ENCODE measurements at places on chromosomes 3 and 15.

GRCh38 chr3:197858133-197858532 is 67.1 kb downstream of the LRCH3 start:
- no peak for DNase-seq

GRCh38 chr15:41897363-41897799 is 3.5 kb upstream of the SPTBN5 start:
- no peak for DNase-seq

DNA sequence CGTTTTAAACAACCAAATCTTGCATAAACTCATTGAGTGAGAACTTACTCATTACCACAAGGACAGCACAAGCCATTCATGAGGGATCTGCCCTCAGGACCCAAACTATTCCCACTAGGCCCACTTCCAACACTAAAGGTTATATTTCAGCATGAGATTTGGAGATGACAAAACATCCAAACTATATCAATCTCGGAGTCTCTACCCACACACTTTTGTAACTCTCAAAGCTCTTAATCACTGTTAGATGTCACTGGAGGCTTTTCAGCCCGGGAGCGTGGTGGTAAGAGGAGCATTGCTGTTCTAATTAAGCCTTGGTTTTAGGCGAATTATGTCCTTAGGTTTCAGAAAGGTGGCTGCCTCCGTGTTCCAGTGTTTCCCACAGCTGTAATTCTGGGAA is 86.3 kb downstream of the CNTN6 start:
- DNase-seq, result no peak

- DNase-seq, result peak; percentile 37
These were observed at the start of the genes GORASP1 and TTC21A for GRCh38 chr3:39107388-39108199. TSS of gene GORASP1 (minus strand) at chr3:39107627. CDS start at chr3:39107541, 86 bp downstream. TSS of gene TTC21A (plus strand) at chr3:39107680. CDS start at chr3:39107838, 158 bp downstream.

GRCh38 chr3:29268651-29269050 is 12.2 kb upstream of the RBMS3 start:
- DNase-seq, result no peak

- DNase-seq, result no peak
These were observed 111.4 kb upstream of the CCNL1 start for GRCh38 chr3:157271283-157271882.

- DNase-seq, result no peak
These were observed 288.1 kb upstream of the GPR149 start for GRCh38 chr3:154718053-154718452.

DNA sequence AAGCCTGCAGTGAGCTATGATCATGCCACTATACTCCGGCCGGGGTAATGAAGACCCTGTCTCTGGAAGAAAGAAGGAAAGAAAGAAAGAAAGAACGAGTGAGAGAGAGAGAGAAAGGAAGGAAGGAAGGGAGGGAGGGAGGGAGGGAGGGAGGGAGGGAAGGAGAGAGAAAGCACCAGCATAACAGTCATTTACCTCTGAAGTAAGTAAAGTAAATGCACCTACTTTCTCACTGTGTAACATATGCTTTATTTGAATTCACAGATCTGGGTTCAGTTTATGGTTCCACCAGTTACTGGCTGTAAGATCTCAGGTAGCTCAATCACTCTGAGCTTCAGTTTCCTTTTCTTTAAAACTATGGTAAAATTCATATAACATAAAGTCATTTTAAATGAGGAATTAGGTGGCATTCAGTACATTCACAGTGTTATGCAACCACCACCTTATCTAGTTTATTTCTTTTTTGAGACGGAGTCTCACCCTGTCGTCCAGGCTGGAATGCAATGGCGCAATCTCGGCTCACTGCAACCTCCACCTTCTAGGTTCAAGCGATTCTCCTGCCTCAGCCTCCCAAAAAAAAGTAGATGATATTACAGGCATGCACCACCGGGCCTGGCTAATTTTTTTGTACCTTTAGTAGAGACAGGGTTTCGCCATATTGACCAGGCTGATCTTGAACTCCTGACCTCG is 16.1 kb upstream of the RAD54L2 start:
- no peak for DNase-seq

DNA sequence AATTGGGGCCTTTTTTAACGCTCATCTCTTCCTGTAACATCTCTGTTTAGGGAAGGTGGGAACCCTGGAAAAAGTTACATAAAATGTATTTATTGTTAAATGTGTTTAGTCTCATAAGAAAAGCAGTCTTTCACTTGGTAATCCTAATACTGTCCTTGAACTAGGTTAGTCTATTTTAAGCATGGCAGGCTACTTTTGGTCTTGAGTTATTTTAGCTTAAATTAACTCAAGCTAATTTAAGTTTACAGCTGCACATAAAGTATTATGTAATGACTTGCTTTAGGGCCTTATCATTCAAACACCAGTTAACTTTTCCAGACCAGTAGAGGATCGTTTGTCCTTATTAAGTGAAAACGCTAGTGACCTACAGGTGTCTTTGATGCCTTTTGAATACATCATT is 63.2 kb downstream of the DCUN1D1 start:
- DNase-seq, result no peak

GRCh38 chr3:125436921-125437320 is 61.8 kb upstream of the ZNF148 start:
- DNase-seq, result no peak

DNA sequence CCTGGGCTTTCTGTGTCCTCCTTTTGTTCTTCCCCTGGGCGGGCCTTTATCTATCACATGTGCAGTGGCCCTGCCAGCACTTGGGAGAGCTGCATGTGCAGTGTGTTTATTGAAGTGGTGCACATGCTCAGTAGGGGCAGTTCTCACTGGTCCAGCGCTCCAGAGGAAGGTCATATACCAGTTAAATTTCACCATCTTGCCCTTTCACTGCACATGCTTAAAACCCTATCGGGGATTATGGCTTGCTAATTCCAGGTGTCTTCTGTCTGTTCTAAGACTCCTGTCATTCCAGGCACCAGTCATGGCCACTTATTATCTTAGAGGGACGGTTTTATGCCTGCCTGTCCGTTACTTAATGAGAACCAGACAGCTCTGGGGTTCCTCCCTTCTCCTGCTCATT is 52.2 kb downstream of the ROPN1B start:
- DNase-seq, result no peak

DNA sequence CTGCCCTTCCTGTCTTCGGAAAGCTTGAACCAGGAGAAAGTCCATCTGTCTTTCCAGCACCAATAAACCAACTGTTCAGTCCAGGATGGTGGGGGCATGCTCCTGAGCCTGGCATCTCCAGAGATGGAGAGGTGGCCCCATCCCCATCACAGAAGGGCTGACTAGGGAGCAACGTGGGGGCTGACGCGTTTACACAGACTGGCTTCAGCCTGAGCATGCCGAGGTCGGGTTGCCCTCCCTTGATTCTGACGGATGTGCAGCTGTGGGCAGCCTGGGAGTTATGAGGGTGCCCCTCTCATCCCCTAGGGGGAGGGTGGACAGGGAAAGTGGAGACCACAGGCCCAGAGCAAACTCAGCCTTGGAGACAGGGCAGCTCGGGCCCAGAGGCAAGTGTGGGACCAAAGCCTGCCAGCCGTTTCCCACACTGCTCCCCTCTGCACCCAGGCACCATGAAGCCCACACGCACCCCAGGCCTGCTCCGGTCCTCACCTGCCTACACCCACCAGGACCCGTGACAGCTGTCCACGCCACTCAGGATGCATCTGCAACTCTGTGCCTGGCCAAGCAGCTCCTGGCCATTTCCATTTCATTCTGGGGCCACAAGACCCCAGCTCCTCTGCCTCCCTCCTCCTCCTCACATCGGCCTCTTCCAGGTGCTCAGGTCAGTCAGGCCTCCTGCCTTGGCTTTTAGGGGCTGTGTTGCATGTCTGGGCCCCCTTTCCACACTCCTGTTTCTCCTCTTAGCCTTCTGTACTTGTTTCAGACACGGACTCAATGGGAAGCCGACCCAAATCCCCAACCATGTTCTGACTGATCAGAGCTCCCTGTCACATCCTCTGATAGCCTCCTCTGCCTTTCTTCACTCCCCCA is 48.2 kb upstream of the SLC41A3 start:
- DNase-seq, result no peak

DNA sequence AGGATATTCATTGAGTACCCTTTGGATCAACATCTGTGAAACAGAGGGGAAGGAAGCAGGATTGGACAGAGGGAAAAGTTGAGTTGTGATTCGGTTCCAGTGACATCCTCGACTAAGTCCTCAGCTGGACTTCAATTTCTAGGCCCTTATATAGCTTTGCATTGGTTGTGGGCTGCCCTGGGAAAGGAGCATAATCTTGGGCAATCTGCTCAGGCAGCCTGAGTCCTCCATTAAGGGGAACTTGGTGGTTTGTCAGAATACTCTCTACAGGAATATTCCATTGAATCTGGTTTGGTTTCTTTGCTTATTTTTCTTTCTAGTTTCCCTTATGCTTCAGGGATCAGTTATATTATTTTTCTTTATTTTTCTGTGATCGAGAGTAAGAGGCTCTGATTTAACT is 94.1 kb downstream of the TCF12 start:
- DNase-seq, result no peak

GRCh38 chr3:25587526-25587925 is 77.2 kb downstream of the TOP2B start:
- no peak for DNase-seq

DNA sequence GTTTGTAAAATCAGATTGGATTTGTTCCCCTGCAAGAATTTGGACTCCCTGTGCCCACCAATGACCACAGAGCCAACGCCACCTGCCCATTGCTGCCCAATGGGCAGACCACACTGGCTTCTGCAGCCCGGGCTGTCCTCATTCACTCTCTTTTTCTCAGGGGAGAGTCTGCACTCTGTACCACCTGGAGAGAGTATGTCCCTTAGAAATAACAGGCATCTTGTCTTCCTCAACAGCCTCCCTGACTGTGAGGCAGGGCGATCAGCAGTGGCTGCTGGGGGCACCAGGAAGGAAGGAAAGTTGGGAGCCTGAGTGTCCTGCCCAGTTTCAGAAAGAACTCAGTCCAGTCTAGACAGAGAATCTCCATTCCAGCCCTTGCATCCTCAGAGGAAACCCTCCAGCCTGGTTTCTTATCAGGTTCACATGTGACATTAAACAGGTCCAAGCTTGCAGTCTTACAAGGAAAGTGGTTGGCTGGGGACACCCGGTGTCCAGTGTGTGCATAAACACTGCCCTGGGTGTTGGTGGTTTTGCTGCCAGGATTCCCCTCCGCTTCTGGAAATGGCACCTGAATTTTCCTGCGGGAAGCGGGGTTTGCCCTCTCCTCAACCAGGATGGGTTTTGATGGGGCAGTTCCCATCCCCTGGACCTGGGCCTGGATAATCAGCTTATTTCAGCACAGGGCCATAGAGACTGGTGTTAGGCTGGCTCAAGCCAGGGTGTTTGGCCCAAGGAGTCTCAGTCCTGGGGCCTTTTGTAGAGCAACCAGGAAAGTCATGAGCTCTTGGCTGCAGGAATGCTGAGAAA is 37.2 kb downstream of the SSUH2 start:
- no peak for DNase-seq

- no peak for DNase-seq
These were observed 17.9 kb downstream of the CRYGS start for GRCh38 chr3:186526256-186526606.

DNA sequence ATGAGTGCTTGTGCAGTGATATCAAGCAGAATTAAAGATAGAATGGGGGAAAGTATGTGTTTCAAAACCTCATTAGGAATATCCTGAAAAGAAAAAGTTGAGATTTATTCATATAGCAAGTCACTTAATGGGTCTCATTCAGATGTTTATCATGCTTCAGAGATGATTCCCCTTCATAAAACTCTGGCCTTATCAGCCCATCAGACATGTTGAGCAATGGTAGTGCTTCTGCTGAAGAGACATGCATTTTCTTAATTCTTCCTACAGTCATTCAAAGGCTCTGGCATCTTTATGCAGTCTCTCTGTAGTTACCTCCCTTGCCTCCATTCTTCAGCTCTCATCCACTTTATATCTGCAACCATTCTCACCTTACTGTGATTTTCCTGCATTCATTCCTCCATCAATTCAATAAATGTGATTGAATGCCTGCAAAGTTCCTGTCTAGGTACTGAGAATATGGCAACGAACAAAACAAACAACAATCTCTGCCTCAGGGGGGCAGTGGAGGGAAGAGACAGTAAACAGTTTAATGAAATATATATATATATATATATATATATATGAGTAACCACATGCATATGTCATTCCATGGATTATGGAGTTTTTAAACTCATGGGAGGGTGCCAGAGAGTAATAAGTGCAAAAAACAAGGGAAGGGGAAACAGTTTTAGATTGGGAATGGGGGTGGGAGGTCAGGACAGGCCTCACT is 138.5 kb downstream of the NECTIN3 start:
- no peak for DNase-seq

GRCh38 chr3:57889807-57890206 is 118.4 kb upstream of the FLNB start:
- no peak for DNase-seq

DNA sequence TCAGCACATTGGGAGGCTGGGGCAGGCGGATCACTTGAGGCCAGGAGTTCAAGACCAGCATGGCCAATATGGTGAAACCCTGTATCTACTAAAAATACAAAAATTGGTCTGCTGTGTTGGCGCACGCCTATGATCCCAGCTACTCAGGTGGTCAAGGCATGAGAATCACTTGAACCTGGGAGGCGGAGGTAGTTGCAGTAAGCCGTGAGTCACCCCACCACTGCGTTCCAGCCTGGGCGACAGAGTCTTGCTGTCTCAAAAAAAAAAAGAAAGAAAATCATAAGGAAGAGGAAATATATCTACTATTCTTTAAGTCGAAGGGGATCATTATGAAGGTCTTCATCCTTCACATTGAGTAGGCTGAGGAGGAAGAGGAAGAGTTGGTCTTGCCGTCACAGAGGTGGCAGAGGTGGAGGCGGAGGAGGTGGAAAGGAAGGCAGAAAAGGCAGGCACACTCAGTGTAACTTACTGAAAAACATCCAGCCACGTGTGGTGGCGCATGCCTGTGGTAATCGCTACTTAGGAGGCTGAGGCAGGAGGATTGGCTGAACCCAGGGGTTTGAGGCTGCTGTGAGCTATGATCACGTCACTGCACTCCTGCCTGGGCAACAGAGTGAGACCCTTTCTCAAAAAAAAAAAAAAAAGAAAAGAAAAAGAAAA is 14.2 kb downstream of the CSK start:
- DNase-seq, result no peak

GRCh38 chr3:189229196-189229828 is 57.5 kb downstream of the TPRG1 start:
- DNase-seq, result no peak

GRCh38 chr3:150064971-150065370 is 94.3 kb upstream of the PFN2 start:
- DNase-seq, result no peak

DNA sequence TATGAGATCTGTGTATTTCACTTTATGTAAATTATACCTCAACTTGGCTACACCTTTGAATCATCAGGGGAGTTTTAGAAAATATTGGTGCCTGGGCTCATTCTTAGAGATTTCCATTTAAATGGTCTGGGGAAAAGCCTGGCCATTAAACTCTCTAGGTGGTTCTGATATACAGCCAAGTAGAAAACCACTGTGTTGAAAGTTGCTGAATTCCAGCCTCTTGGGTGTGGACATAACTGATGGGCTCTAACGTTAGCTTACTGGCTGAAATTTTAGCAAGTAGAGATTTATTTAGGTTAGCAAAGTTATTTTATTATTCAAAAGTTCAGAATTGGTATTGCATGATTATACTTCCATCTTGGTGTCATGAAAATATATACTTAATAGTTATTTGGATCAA is 84.1 kb downstream of the ATG7 start:
- no peak for DNase-seq
